ENCODE measurements at places on chromosomes 11 and 22.

DNA sequence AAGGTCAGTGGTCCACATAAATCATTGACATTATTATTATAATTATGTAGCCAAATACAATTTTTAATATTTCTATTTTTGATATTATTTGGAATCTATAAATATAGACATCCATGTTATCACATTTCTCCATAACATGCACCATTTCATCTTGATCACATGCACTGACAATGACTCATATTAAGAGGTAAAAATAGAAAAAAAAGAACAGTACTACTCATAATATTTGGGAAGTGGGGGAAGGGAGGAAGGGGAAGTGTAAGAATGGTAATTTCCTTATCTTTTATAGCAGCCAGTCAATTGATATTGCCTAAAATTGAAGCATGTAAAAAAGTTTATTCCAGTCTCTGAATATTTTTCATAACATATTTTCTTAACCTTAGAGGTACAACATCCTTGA, 72.3 kb downstream of the ADM start:
- H3K4me3 ChIP-seq, result no peak overlapping the region
- no peaks in the 10 kb centered on the region for H3K27me3 ChIP-seq
- peak overlapping the region; percentile 33 for H3K27ac ChIP-seq
- H3K36me3 ChIP-seq, result no peaks in the 10 kb centered on the region

DNA sequence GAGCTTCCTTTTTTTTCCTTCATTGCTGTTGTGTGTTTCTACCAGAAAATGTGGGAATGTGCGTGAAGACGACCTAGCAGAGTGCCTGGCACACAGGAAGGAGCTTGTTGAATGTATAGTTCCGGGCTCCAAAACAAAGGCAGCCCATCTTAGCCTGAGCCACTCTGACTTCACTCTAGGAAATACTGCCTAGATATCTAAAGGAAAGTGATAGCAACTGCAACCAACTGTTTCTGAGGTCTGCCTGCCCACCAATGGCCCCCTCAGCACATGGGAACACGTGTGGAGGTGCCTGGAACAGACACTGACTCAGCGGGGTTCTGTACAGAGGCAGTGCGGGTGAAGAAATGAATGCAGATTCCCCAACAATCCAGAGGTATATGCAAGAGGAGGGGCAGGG, 14.7 kb upstream of the XBP1 start:
- peaks cover 34% of the 10 kb centered on the region for H3K4me1 ChIP-seq
- no peaks in the 10 kb centered on the region for H3K27me3 ChIP-seq
- H3K4me3 ChIP-seq, result no peak overlapping the region

DNA sequence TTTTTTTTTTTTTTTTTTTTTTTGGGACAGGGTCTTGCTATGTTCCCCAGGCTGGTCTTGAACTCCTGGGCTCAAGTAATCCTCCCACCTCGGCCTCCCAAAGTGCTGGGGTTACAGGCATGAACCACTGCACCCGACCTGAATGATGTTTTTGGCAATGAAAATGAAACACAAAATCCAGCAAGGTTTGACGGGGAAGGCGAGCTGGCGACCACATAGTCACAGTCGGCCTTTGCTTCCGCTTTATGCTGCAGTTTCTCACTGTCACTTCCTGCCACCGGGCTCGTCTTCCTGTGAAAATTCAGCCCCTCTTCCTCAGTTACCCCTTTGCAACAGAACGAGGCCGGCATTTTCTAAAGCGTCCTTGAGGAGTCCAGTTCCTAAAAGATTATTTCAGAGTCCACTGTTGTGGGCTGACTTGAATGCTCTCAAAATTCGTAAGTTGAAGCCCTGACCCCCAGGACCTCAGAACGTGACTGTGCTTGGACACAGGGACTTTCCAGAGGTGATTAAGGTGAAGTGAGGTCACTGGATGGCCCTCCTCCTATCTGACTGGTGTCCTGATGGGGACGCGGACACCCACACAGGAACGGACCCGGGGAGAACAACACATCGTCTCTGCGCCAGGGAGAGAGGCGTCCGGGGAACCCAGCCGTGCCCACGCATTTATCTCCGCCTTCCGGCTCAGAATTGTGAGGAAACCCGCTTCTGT, 2.9 kb upstream of the BID start:
- DNase-seq, result no peak
- peaks cover 29% of the 10 kb centered on the region for H3K4me1 ChIP-seq
- H3K27me3 ChIP-seq, result no peaks in the 10 kb centered on the region
- H3K36me3 ChIP-seq, result no peaks in the 10 kb centered on the region

GRCh38 chr11:74826901-74827300, 78.3 kb downstream of the RNF169 start:
- no peak overlapping the region for H3K4me3 ChIP-seq
- H3K4me1 ChIP-seq, result no peaks in the 10 kb centered on the region
- H3K27ac ChIP-seq, result no peak overlapping the region
- H3K36me3 ChIP-seq, result peaks cover 4% of the 10 kb centered on the region
- H3K27me3 ChIP-seq, result no peaks in the 10 kb centered on the region

DNA sequence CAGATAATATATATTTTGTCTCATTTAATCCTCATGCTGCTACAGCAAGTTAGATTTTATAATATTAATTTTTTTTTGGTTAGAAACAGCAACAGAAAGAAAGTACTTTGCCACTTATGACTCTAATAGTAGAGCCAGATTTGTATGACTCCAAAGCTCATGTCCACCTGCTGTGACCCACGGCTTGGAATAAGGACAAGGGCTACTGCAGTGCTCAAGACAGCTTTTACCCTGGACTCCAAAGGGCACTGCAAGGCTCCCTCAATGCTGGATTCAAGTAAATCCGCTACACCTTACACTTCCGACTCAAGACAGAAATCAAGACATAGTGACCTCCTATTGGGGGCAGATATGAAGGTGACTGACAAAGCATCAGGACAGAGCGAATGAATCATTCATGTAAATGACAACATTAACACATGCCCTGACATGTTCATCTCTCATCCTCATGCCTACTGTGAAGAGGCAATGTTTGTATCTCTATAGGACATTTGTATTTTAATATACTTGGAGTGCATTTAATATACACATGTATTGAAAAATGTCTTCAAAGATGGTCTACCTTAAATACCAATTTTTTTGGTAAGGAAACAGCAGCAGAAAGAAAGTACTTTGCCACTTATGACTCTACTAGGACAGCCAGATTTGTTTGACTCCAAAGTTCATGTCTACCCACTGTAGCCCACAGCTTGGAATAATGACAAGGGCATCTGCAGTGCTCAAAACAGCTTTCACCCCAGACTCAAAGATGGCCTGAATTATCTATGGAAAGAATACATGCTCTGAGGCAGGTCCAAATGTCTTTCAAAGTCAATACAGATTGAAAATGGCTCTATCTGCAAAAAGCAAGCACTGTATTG, 375.6 kb upstream of the CCDC90B start:
- H3K4me3 ChIP-seq, result no peak overlapping the region
- no peak for DNase-seq
- H3K27me3 ChIP-seq, result no peaks in the 10 kb centered on the region
- H3K27ac ChIP-seq, result no peak overlapping the region
- H3K4me1 ChIP-seq, result no peaks in the 10 kb centered on the region
- no peaks in the 10 kb centered on the region for H3K36me3 ChIP-seq

DNA sequence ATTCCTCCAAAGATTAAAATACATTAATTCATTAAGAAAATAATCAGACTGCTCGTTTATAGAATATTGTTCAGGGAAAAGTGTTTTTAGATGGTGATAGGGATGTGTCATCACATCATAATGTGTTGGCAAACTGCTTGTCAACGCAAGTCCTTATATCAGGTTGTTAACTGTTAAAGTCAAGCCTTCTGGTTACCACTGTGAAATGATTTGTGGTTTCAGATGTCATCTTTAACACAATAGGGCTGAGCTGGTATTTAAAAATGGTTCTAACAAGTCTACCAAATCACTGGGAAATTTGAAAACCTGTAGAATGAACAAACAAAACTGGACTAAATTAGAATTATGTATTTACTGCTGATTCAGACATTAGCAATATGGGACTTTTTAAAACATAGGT, 2.4 kb upstream of the MMP13 start:
- no peak for DNase-seq
- no peaks in the 10 kb centered on the region for H3K4me1 ChIP-seq
- H3K27me3 ChIP-seq, result no peaks in the 10 kb centered on the region
- H3K36me3 ChIP-seq, result no peaks in the 10 kb centered on the region
- no peak overlapping the region for H3K27ac ChIP-seq

DNA sequence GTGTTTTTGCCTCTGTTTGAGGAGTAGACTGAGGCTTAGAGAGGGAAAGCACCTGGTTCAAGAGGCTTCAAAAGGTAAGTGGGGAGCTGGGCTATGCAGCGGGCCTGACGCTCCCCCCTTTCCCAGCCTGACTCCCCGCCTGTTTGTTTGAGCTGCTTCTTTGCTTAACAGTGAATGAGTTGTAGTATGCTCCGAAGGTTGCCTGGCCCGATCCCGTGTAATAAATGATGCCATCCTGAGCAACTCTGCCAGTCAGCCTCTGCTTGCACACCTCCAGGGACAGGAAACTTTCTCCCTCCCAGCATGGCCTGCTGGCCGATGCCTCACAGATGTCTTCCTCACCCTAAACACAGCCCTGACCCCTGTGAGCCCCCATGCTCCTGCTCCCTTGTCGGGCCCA, 45.5 kb upstream of the TTLL12 start:
- H3K4me3 ChIP-seq, result no peak overlapping the region
- DNase-seq, result no peak
- no peaks in the 10 kb centered on the region for H3K27me3 ChIP-seq

- no peak for DNase-seq
- peaks cover 15% of the 10 kb centered on the region for H3K4me1 ChIP-seq
- H3K36me3 ChIP-seq, result no peaks in the 10 kb centered on the region
- peak overlapping the region; percentile 93 for H3K27ac ChIP-seq
Measured at GRCh38 chr11:111603611-111604130, 1.4 kb downstream of the SIK2 start.

DNA sequence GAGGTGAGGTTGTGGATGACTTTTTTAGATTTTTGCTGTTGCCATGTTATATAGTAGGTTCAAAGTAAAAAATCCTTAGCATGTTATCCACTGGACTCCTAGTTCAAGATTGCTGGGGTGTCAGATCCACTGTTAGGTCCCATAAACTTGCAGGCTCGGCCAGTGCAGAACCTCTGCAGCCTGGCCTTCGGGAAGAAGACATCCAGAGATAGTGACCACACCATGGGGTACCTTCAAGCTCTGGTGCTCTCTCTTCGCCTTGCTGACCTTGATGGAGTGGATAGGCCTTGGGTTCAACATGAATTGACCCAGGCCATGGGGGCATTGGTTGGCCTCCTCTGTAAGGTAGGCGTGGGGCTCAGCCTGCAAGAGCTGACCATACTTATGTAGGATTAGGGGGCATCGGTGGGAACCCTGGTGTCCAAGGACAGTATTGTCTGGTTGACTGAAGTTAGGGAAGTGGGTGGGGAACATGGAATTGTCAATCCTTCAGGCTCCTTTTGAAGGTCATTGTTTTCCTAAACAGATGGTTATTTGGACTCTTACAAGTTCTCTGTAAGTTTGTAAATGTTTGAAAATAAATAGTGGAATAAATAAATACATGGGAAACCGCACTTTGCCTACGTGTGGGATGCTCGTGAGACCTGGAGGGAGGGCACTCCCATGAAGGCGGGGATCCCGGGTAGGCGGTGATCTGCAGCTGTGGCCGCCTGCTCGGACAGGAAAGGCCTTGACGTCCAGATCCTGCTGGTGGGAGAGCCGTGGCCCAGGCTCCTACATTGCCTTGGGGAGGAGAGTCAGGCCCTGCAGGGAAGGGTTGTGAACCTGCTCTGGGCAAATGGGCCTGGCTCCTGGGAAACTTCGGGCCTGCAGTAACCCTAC, 37.1 kb downstream of the BCR start:
- H3K4me3 ChIP-seq, result no peak overlapping the region
- no peaks in the 10 kb centered on the region for H3K27me3 ChIP-seq
- no peaks in the 10 kb centered on the region for H3K36me3 ChIP-seq
- H3K4me1 ChIP-seq, result peaks cover 43% of the 10 kb centered on the region

GRCh38 chr22:42644422-42645340, 4.3 kb upstream of the ATP5MGL start:
- peaks cover 83% of the 10 kb centered on the region for H3K4me1 ChIP-seq
- DNase-seq, result no peak
- H3K36me3 ChIP-seq, result no peaks in the 10 kb centered on the region
- no peak overlapping the region for H3K4me3 ChIP-seq
- no peaks in the 10 kb centered on the region for H3K27me3 ChIP-seq
- peak overlapping the region; percentile 98 for H3K27ac ChIP-seq
